Posterior vena cava (tissue), 2 donors: ENCODE measurements at places on chromosomes 7 and 10. TPM values are rescaled to one million over a fixed set of nuclear protein-coding genes. Genes with fewer than 3 reads are reported as not detected.
A peak's percentile ranks its signal among the peaks of the same experiment; 100 is the strongest.

DNA sequence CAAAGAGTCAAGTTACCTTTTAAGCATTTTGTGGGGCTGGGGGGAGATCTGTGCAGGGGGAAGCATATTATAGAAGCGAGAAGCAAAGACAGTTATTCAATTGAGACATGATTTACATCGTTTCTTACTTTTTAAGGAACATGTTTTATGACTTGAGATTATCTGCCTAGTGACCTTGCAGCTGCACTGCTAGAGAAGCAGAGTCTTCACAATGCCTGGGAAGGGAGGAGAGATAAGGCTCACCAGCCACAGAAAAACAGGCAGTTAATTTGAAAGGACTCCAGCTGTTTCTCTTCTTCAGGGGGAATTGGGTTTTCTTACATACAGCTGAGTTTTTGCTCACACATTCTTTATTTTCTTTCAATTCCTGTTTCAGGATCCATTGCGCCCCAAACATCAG, 31.0 kb downstream of the PHYH start:
- no peak for DNase-seq

DNA sequence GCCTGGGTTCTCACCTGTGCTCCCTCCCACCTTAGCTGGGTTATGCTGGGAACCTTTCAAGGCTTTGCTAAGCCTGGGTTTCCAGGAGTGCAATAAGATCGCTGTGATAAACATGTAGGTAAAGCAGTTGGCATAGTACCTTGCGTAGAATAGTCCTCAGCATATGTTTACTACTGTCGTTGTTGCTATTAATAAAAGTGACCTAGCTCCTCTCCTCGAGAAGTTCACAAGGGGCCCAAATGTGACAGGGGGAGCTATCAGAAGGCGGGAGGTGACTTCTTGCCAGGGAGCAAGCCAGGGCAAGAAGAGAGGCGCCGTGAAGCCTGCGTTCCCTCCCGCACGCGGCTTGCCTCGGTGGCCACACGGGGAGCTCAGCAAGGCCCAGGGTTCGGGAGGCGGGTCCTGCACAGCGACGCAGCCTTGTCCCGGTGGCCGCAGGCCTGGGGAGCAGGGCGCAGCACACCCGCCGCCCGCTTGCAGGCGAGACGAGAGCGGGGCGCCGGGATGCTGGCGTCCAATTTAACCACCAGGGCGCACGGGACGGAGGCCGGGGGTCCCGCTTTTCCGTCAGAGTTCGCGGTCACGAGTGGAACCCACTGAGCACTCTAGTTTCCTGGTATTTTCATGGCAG, 106.2 kb downstream of the SNX10 start:
- peak; percentile 86 for DNase-seq

DNA sequence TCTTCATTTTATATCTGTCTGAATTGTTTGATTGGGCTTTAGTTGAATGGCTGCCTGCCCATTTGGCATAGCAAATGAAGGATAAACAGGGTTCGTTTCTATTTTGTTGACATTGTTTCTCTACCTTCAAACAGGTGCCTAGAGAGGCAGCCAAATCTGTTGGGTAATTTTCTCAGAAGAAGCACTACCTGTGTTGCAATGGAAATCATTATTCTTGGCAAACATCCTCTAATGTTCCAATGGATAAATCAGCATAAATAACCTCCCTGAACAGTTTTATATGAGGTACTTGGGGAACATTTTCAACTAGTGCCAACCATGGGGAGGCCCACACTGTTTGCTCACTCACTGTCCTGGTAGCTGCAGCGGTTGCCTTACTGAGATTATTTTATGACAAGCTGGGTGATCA, 64.4 kb upstream of the PLPP4 start:
- DNase-seq: no peak

GRCh38 chr7:134451656-134452055, 7.2 kb downstream of the AKR1B1 start:
- DNase-seq: no peak

Gene PAPOLB
- 0.19 TPM for total RNA-seq
